Stimulated activated CD8-positive, alpha-beta memory T cell treated with anti-CD3 and anti-CD28 coated beads, Interleukin-12 subunit alpha, Interleukin-12 subunit beta, amount 100 ng/mL, for 1 hour (primary cell): ENCODE measurements at places on chromosomes 3 and 15.
A peak's percentile ranks its signal among the peaks of the same experiment; 100 is the strongest.

- no peak for DNase-seq
These were observed 49.3 kb upstream of the ROBO2 start for GRCh38 chr3:76990606-76991005.

- DNase-seq: no peak
These were observed 1.0 kb downstream of the EOMES start for GRCh38 chr3:27720899-27721716.

DNA sequence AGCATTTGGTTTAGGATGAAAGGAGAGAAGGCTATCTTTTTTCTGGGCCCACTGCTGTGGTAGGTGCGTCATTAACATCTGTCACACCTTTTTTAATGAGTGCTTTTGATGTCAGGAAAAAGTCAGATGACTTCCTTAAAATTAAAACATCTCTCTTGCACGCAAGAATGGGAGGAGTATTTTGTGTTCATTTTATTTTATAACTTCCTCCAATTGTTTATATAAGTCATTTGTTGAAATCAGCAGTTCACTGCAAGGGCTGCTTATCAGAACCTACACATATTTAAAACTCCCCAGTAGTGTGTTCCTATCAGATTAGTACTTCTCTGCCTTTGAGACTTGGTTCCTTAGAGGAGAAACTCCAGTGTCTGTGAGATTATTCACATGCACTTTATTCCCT, 143.8 kb downstream of the NEO1 start:
- DNase-seq: no peak

- no peak for DNase-seq
These were observed 11.0 kb downstream of the PGPEP1L start for GRCh38 chr15:98996624-98997023.

DNA sequence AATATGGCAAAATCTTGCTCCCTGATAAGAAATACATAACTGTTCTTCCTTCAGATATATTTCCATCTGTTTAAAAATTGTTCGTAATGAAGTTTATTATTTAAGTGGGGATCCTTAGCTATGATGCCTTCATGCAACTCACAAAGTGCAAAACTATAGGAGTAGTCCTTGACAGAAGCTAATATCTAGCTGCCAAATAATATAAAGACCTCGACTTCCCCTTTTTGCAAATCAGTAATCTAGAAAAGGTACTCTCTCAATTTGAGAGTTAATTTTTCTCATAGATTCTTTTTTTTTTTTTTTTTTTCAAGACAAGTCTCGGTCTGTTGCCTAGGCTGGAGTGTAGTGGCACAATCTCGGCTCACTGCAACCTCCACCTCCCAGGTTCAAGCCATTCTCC, 23.0 kb downstream of the SLTM start:
- no peak for DNase-seq

GRCh38 chr3:56368846-56369245, 99.4 kb downstream of the ERC2 start:
- no peak for DNase-seq

DNA sequence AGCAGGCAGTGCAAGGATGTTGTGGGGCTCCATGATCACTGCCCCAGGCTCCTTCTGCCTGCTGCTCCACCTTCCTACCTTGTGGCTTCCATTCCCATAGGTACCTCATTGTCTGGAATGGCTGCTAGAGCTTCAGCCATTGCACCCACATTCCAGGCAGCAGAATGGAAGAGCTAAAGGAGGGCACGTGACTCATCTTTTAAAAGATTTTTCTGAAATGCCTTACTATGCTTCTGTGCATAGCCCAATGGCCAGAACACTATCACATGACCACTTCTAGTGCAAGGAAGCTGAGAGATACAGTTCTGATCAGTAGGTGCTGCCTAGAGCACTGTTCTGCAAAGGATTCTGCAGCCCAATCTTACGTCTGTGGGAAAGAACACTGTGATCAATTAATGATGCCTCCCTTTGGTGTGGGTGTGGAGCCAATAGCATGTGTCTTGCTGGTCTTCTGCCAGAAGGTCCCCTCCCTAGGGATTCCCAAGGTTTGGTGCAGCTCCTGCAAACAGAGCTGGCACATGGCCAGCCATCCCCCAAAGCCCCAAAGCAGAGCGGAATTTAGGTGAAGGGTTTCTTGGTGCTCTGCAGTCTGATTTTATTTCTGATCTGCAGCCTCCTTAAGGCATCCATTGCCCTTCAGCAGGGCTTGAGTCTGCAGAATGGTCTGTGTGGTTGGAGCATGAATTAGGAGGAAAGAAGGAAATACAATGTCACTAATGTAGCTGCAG, 34.4 kb downstream of the SPSB4 start:
- no peak for DNase-seq

DNA sequence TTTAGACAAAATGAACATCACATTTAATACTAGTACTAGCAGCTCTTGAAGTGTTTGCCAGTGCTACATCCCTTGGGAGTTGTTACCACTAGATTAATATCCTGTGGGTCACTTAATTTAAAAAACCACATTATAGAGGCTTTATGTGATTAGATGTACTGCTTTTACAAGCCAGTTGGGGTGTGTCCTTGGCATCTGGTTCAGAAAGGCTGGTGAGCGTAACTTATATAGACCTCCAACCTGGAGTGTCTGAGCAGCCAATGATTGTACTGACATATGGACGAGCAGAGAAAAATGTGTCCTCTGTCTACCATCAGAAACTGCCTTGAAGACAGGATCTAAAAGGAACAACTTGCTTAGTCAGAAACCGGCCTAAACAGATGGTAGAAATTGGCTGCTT, 306.2 kb upstream of the ATP11B start:
- DNase-seq: no peak

- no peak for DNase-seq
These were observed 35.8 kb downstream of the GLDN start for GRCh38 chr15:51377038-51377786.

- no peak for DNase-seq
These were observed 1.3 kb upstream of the MAP6D1 start for GRCh38 chr3:183826448-183827250.

DNA sequence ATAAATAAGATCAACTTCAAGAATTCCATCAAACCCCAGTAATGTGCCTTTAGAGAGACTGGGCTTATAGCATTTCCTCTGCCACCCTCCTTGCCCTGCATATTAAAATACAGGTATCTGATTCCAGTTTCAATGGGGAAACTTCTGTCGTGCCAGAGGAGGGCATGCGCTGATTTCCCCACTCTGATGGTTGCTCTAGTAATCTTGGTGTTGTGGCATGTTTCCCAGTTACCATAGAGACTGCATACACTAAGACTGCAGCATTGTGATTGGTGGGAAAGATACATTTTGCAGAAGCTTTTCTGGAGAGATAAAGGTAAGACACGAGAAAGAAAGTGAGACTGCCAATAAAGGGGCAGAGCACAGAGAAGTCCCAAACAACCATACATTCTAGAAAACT, 225.6 kb downstream of the TIGIT start:
- no peak for DNase-seq

GRCh38 chr15:90530250-90531051, 728 bp downstream of the CRTC3 start:
- DNase-seq: peak; percentile 20

GRCh38 chr3:55484191-55484689, 2.9 kb downstream of the WNT5A start:
- DNase-seq: no peak

GRCh38 chr15:35674873-35675781, 129.2 kb upstream of the DPH6 start:
- no peak for DNase-seq

DNA sequence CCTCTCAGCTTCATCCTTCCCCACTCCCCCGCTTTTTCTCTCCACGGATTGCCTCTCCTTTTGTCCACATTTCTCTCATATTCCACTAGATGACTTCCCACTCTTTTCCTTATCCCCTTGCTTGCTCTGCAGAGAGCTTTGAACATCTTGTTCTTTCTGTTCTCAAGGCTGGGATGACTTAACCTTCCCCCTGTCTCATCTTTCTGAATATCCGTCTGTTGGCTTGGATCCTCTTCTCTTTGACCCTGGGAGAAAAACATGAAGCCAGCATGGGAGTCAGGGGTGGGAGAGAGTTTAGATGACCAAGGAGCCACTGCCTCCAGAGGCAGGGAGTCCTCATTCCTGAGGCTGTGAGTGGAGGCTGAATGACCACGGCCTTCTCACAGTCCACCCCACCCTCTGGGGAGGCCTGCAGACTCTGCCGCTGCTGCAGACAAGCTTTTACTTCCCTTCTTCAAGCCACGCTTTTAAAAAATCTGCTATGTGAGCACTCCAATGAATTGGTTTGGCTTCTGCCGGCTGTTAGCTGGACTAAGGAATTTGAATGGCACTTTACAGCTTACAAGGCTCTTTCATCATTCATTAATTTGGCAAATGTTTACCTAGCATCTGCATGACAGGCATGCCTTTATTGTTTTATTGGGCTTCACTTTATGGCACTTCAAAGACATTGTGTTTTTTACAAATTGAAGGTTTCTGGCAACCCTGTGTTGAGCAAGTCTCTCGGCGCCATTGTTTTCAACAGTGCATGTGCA, 111.6 kb upstream of the SLC6A6 start:
- DNase-seq: no peak

GRCh38 chr3:158273656-158274055, 163.8 kb downstream of the RSRC1 start:
- DNase-seq: no peak

GRCh38 chr3:59257506-59257905, 207.7 kb upstream of the CFAP20DC start:
- DNase-seq: no peak

GRCh38 chr3:151918253-151919029, 45.0 kb downstream of the SUCNR1 start:
- DNase-seq: no peak

DNA sequence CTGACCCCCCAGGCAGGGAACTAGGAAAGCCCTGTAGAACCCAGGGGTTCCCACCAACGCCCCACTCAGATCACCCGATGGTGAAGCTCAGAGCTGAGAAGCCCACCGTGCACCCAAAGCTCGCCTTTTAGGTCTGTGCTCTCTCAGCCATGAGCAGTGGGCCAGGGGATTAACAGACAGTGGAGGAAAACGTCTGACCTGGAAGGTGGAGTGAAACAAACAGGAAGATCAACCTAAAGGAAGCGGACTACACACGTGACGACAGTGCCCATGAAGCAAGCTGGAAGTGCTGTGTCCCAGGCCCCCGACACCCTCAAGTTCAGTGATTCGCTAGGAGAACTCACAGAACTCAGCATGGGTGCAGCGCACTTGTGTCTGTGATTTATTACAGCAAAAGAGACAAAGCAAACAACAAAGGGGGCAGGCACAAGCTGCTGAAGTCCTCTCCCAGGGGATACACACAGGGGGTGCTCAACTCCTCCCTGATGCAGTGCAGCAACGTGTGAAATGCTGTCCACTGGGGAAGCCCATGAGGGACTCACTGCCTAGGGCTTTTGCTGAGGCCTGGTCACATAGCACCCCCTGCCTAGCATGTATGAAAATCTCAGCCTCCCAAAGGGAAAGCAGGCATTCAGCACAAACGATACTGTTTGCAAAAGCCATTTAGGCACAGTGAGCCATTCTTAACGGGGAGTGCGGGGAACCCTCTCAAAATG, 43.5 kb downstream of the CFAP92 start:
- DNase-seq: no peak

- DNase-seq: no peak
These were observed 203.8 kb upstream of the SEMA6D start for GRCh38 chr15:47513471-47513870.

DNA sequence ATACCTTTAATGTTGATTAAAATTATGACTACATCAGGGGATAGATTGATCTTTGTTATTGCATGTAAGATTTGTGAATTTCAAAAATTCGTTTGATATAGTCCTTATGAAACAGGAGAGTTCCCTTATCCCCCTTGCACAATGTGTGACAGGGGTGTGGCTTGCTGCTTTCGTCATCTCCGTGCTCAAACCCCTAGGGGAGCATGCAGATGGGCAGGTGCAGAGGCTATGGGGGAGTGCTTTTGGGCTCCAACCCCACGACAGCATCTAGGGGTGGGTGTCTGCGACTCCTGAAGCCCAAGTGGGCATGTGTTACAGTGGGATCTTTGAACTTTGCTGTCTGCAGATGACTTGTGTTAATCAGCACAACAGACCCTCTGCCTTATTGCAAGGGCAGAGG, 360.1 kb upstream of the GOLIM4 start:
- DNase-seq: no peak

- no peak for DNase-seq
These were observed at the start of gene TPM1 for GRCh38 chr15:63041974-63042876. Gene TPM1, plus strand, starts transcription at chr15:63042747. Its CDS starts 83 bp downstream, at chr15:63042830.

DNA sequence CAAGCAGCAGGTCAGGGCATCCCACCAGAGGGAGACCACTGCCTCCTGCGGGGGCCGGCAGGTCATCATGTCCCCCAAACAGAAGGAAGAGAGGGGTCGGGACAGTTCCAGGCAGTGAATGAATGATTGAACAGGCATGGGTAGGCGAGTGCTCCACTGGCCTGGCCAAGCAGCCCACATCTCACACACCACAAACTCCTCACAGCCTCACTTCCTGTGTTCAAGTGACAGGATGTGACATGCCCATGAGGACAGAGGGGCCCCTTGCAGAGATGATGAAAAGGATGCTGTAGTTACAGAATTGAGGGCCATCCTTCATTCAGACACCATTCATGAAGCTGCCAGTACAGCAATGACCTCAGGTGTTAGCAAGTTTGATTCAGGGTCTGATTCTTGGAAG, 3.7 kb downstream of the IQSEC1 start:
- peak; percentile 21 for DNase-seq

- no peak for DNase-seq
These were observed 280.7 kb downstream of the NFKBIZ start for GRCh38 chr3:102129760-102130608.

GRCh38 chr3:54800478-54800877, 127.4 kb downstream of the LRTM1 start:
- no peak for DNase-seq

DNA sequence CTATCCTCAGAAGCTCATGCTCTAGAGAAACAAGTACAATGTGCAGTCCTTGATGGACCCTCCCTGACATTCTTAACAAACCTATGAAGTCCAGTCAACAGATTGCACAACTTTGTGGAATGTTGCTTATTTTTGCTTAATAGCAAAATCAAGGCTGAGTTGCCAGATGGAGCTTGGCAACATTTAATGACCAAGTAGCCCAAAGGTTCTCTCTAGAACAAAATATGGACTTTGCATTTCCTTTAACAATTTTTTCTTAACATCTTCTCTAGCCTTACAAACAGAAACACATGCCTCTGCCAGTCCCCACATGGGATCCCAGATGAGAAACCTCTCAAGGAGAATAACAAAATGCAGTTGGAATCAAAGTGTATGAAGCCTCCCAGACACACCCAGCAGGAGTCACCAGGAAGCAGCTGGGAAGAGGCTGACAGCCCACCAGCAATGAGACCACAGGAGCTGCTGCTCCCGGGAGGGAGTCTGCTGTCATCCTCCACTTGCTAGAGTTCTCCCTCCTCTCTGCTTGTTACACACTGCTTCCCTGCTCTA, 422.5 kb upstream of the CDIN1 start:
- DNase-seq: no peak

DNA sequence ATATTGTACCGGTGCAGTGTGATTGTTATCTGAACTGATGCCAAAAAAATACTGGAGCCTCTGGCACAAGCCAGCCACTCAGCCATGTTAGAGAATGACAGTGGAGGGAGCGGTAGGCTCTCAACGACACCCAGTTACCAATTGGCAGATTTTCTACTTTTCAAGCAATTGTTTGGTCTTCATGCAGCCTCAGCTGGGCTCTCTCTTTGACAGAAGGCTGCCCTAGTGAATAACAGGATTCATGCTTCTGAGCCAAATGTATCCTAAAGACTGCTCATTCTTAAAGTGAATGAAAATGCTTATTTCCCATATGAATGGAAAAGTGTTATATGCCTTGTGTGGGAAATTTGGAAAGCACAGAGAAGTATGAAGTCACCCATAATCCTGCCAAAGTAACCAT, 261.2 kb upstream of the TRIM42 start:
- no peak for DNase-seq
